8988T (cell line): ENCODE measurements at places on chromosomes 16 and 17.

GRCh38 chr16:80741724-80742123 is 62.7 kb downstream of the CDYL2 start:
- DNase-seq, result no peak

- DNase-seq, result no peak
Observed at GRCh38 chr17:17950806-17951205, 21.4 kb downstream of the TOM1L2 start.

DNA sequence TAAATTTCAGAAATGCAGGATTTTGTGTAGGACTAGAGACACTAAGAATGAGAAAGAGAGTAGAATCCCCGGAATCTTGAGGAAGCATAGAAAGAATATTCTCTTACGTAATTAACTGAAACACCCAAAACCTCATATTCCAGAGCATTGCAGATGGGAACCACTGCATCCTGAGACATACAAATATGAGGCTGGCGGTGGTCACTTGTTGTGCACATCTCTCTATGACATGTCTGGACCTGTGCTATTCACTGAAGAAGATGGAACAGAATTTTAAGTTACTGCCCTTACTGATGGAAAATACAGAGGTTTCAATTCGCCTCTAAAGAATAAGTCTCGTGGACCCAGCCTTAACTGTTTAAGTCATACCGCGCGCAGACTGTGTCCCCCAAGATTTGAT is 806 bp downstream of the RAD51C start:
- DNase-seq, result no peak

DNA sequence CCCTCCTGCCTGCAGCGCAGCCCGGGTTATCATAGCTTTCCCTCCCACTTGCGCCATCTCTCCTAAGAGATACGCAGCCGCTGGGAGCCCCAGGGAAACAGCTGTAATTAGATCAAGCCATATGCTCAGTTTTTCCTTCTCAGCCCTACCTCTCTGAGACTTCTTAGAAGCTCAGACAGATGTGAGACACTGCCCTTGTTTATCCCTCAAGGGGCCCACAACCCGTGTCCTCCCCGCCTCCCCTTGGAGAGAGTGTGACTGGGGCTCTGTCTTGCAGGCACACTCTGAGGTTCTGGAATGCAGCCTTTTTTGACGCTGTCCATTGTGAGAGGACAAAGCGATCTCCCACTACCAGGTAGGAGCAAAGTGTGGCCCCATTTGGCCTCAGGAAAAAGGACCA is 31.2 kb downstream of the CIBAR2 start:
- DNase-seq, result no peak

DNA sequence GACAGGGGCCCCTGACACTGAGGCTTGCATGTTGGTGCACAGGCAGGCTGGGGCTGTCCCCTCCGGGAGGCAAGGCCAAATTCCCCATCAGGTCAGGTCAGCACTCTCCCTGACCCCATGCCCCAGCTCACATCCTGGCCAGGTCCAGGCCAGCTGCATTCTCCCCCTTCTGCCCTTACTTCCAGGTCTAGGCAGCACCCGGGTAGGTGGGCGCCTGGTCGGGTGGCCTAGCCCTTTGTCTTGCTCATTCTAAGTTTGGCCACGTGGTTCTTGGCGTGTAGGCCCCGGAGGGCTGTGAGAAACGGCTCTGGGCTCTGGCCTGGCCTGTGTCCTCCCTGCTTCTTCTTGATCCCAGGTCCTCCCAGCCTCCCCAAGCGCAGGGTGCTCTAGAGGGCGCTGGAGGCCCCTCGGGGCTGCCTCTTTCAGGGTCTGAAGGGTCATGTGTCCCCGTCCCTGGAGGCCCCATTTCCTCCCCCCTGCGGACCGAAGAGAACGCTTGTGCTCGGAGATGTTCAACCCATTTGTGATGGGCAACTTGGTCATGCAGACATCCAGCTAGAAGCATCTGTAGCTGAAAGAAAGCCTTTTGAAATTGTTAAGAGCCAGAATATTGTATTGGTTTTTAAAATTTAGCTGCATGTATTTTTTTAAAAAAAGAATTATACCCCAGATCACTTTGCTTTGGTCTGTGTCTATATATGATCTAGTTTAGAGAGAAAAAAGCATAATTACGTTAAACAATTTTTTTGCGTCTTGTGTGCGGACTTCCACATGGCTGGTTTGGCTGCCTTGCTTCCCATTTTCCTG is 6.7 kb downstream of the BAHCC1 start:
- peak; percentile 96 for DNase-seq

GRCh38 chr17:76492989-76493501 is 8.2 kb downstream of the RHBDF2 start:
- peak; percentile 33 for DNase-seq

DNA sequence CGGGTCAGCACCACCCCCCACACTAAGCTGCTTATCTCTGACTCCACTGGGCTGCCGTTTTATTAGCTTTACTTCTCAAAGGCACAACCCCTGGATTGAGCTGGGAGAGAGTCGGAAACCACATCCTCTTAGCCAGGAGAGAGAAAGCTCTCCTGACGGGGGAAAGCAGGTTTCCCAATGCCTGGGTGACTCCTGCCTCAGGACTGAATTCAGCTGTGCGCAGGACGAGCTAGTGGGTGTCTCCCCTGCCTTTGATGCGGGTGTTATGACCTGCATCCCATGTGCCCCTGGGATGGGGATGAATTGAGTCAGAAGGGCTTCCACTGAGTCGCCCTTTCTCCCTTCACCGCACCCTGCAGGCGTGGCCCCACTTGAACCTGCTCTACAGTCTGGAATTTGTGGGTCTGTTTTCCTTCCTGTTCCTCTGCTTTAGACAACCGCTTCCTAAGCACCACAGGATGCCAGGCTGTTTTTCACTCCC is 819.2 kb upstream of the EEF2KMT start:
- no peak for DNase-seq

GRCh38 chr16:81060576-81061306 is 16.3 kb downstream of the C16orf46 start:
- no peak for DNase-seq

GRCh38 chr17:64947152-64947551 is 27.9 kb upstream of the LRRC37A3 start:
- DNase-seq, result no peak

GRCh38 chr16:27448532-27449433 is 46.8 kb downstream of the IL21R start:
- no peak for DNase-seq

DNA sequence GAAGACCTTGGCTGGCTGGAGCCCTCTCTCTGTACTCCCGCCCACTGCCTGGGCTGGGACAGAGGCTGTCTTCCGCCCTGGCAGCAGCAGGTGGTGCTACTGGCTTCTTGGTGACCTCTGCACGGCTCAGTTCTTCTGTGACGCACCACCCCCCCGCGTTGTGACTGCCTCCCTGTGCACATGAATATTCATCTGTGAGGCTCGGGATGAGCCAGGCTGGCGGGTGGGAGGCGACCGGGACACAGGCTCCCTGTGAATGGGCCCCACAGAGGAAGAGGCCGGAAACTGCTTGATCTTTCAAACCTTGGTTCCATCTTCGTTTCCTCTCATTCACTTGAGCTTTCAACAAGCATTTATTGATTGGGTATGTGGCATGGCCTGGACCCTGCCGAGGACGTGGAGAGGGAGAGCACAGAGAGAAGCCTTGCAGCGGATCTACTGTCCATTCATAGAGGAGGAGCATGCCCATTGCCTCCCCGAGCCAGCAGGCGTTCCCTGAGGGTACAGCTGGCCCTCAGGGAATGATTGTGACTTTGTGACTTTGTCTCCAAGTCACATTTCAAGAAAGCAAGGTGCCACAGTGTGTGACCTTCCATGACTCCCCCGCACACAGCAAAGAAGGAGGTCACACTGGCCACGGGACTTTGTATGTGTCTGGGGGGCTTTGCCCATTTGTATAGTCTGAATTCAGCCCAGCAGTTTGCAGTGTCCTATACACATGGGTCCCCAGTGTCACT is 45.0 kb downstream of the B9D1 start:
- DNase-seq, result no peak

GRCh38 chr16:59849716-59850115 is 1115.6 kb upstream of the GOT2 start:
- DNase-seq, result no peak

DNA sequence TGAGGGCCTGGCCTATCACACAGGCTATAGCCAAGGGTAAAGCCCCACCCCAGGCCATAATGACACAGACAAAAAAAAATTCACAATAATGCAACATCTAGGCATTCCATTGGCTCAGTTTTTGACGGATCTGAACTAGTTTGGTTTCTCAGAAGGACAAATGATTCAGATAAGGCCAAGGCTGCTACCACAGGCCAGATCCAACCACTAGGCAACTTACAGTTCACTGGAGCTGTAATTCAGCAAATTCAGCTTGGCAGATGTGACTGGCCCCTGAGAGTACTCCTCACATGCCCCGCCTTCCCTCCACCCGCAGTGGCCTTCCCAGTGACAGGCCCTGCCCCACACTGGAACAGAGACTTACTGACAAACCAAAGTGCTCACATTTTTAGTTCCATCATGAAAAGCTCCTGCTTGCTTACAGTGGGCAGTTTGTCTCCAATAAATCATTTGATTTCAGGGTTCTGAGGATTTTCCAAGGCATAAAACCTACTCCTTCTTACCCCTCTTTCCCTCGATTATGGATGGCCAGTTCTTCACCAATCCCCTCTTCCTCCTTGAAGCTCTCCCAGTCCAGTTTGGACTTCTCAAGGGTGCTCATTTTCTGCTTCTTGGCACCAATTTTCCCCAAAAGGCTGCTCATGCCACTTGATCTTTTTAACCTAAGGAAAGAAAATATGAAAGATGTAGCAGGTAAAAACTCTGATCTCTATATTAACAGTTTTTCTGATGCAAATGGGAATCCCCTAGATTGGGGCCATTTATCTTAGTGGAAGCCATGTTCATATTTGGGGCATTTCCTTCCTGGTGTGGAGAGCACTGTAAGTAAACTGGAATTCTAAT is 53.3 kb upstream of the BCAR1 start:
- no peak for DNase-seq

DNA sequence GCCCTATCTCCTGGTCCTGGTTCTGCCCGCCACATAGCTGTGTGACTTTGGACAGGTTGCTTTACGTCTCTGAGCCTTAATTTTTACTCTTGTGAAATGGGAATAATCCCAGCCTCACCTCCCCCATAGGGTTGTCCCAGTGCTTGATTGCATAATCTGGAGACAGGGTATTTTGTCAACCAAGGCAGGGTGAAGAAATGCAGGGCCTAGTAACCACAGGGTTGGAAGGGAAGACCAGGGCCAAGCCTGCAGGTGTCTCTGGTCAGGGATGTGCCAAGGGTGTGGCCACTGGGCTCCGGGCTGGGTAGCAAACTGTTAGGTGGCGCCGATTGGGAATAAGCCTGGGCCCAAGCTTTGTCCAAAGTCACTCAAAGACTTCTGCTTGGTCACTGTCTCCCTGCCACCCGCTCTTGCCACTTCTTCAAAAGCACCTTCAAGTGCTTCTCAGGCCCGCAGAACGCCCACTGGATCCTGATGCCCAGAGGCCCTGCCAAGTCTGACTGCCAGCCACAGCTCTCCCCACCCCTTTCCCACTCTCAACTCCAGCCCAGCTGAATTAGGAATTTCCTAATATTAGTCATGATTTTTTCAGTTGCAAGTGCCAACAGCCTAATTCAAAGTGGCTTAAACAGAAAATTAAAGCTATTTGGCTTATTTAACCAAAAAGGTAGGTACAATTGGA is 20.6 kb upstream of the COL1A1 start:
- DNase-seq, result no peak

GRCh38 chr17:50111673-50112655 is 16.8 kb downstream of the PDK2 start:
- DNase-seq, result no peak

DNA sequence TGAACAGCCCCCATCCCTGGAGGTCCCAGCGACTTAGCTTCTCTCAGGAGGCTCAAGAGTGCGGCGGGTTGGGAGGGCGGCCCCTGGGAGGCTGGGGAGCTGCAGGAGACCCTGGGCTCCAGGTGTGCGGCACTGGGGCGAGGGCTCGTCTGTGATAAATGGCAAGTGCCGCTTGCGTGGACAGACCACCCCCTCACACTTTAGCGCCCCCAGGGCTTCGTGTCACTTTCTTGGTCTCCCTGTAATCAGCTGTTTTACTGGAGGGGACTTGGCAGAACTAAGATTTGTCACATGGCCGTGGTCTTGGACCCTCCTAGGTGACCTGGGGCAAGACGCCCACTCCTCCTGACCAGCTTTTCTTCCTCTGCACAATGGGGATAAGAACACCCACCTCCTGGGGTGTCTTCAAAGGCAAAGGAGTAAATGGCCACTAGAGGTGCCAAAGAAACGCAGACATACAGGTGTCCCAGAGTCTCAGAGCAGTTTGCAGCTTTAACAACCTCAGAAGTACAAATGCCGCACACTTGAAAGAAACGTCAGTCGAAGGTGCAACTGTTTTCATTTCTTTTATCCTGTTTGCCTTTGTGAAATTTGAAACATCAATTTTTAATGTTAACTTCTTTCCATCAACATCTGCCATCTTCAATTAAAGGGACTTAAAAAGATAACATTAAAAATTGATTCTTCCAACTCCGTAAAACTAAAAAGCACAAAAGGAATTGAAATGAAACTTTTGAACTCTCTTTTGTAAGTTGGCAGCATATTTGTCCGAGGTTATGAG is 946 bp downstream of the OSGIN1 start:
- no peak for DNase-seq

DNA sequence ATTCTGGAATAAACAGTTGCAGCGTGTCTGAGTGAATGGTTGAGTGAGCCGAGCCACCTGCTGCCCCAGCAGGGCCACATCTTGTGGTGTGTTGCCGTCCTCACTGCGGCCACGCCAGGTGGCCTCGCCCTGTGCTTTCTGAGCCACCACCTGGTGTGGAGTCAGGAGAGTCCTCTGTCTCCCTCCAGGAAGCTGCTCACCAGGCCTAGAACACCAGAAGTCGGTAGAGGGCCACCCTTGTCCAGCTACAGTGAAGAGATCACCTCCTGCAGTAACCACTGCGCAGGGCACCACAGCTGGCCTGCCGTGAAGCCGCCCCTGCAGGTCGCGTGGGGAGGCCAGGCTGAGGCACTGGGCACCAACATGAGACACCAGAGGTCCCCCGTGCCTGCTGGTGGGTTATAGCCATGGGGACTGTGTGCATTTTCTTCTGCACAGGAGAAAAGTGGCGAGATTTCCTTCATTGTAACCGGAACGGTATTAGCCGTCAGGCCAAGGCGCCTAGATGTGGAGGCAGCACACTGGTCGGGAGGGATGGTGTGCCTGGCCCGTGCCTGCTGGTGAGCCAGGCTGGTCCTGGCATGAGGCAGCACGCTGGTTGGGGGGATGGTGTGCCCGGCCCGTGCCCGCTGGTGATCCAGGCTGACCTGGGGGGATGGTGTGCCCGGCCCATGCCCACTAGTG is 28.9 kb upstream of the FOXK2 start:
- no peak for DNase-seq

DNA sequence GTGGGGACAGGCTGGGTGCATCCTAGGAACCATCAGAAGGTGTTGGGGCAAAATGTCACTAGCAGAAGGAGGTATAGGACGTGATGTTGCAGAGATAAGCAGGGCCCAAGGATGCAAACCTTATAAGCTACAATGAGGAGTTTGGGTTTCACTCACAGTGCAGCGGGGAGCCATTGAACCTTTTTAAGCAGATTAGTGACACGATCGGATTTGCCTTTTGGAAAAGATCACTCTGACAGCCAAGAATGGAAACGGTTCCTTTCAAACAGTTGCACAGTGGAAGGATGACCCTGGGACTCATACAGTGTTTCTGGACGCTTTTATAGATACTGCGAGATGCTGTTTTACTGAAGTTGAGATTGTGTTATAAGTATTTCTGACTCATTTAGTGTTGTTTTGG is 131.8 kb upstream of the CACNG3 start:
- DNase-seq, result no peak
